Cortex of kidney (tissue), 1 donor: ENCODE measurements at places on chromosomes 13 and 19.

DNA sequence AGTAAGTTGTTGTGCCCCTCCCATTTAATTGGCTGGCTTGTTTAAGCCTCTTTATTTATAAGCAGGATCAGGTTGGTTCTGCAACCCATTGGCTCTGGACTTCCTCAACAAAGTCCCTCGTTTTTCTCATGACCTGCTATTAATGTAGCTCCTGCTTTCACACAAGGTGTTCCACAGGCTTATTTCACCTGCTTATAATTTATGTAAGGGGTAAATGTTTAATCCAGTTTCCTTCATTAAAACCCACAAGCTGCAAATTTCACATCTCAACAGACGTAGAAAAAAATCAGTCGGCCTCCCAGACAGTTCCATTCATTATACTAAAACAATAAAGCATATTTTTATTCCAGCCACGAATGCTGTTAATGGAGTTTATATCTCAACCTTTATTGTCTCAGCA lies 86.1 kb downstream of the TBC1D4 start:
- no peak for DNase-seq

- DNase-seq, result no peak
Observed at GRCh38 chr19:48186541-48186991, 16.1 kb downstream of the ZSWIM9 start.

DNA sequence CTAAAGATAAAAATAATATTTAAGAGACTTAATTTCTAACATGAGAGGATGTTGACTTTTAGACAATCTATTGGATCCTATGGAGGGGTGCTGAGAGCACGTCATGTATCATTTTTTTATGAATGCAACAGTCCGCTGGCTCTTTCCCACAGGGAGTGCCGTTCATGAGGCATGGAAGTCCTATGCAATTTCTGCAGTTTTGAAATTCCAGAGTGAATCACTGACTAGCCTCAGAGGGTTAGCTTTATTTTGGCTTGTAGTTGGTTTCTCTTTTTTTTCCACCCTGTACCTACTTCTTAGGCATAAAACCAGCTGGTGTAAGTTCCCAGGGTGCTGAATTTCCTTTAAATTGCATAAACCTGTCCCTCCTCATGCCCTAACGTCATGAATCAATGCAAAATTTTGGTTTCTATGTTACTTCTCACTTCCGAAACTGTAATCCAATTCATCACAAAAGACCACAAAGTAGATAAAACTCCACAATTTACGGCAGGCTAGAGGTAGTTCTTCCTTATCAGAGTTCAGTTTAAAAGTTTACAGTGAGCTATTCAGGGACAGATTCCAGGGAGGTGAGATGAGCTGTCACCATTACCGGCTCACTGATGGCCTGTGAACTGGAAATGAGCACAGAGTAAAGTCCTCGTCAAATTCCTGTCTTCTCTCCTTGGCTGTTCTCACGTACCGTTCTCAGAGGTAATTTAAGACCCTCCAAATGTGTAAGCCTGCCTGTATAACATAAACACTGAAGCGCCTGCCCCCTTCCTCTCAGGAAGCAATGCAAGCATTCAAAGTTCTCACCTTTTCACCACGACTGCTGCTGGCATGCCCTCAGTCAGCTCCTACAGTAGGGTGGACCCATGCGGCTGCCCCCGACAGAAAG lies 216.6 kb upstream of the SLC10A2 start:
- DNase-seq, result no peak

GRCh38 chr19:13823256-13823655 lies 28.0 kb downstream of the ZSWIM4 start:
- no peak for DNase-seq

- no peak for DNase-seq
Observed at GRCh38 chr13:29260684-29261083, 334.8 kb downstream of the SLC7A1 start.

DNA sequence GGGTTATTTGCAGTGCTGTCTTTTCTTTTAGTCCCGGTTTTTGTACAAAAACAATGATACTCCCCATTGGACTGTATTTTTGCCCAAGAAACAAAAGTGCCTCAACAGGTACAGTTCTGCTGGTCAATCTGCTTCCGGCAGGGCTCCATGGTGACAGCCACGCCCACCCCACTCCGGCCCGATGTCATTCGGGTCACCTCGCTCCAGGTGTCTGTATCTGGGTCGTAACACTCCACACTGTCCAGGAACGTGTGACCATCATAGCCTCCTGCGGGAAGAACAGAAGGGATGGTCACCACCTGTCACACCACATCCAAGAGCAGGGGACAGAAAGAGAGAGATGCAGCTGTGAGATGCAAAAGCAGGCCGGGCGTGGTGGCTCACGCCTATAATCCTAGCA lies 16.6 kb downstream of the KEAP1 start:
- DNase-seq, result no peak

DNA sequence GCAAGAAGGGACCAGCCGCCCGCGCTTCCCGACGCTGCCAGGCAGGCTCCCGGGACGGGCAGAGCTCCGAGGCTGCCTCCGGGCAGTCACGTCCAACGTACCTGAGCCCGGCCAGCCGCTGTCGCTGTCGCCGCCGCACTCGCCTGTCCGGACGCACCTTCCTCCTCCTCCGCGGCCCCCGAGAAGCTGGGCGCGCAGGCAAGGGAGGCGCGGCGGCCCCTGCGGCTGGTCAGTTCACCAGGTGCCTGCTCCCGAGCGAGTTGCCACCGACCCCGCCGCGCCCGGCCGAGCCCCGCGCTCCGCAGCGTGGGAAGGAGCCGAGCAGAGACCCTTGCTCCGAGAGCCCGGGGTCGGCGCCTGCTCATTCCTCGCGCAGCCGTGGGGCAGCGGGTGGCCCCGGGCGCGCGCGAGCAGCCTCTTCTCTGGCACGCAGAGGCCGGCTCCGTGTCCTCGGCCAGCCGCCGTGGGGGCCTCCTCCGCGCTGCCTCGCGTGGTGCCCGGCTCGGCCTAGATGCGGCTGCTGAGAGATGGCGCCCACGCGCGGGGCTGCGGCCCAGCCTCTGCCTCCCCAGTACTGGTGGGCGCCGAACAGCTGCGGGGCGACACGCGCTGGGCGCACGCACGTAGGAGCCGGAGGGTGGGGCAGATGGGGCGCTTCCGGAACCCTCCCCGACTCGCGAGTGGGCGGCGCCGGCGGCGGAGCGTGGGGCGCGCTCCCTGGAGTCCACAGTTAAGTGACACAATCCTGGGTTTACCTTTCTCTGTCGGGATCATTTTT lies 419.4 kb downstream of the UQCRFS1 start:
- DNase-seq, result no peak

DNA sequence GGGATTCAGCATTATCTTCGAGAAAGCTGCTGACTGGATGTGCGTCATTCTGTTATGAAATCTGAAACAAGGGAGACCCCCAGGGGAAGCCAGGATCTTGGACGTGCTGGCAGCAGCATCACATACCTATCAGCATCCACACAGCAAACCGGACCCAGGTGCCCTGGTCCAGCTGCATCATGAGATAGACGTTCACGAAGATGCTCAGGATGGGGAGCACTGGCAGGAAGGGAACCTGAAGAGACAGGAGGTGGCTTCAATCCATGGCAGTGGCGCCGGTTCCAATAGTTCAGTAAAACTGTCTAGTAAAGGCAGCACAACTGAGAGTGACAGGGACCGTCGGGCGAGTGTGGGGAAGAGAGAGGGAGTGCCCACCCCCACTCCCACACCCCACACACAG lies 79.5 kb downstream of the SLC7A1 start:
- no peak for DNase-seq
